ENCODE measurements at places on chromosomes 5 and 9.

- no peak for DNase-seq
These were observed 123.1 kb upstream of the FREM1 start for GRCh38 chr9:15033316-15033715.

- no peak for DNase-seq
These were observed 4.4 kb downstream of the SNAPC4 start for GRCh38 chr9:136395345-136396218.

DNA sequence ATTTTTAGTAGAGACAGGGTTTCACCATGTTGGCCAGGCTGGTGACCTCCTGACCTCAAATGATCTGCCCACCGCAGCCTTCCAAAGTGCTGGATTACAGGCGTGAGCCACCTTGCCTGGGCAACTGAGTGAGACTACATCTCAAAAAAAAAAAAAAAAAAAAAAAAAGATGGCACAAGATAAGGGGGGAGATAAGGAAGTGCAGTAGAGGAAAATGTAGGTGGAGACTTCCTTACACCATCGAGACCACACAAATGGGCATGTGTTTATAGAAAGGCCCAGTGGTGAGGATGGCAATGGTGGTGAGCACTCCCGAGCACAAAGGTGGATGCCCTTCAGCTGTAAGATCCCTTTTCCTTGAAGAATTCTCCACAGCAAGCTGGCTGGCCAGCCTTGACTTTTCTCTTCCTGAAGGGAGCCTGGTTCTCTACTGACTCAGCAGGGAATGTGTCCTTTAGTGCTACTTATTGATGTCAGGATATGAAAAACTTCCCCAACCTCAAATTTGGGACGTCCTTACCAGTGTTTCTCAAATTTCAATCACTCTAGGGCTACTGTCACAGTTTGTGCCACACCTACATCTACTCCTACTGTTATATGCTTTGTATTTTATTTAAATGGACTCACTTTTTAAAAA lies 28.2 kb downstream of the ERGIC1 start:
- DNase-seq, result no peak

GRCh38 chr5:21181609-21182125 lies 1193.7 kb upstream of the CDH18 start:
- no peak for DNase-seq

DNA sequence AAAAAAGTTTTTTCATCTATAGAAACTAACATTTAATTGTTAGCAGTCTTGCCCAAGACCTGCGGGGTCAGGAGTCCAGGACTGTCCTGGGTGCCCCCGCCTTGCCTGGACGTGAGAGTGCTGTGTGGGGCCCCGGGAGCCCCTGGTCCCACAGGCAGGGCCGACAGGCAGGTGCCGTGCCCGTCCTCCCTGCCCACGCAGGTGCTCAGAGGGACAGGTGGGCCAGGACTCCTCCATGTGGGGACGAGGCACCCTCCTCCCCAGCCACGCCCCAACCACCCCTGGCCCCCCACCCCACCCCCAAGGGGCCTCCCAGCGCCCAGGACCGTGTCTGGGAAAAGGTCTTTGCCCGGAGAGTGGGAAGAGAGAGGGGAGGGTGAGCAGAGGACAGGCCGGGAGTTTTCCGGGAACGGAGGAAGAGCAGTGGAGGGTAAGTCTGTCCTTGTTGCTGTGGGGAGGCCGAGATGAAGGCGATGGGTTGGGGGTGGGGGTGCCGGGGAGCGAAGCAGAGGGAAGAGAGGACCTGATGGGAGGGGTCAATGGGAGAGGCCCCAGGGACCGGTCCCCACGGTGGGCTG lies 2.7 kb upstream of the LCN12 start:
- no peak for DNase-seq

DNA sequence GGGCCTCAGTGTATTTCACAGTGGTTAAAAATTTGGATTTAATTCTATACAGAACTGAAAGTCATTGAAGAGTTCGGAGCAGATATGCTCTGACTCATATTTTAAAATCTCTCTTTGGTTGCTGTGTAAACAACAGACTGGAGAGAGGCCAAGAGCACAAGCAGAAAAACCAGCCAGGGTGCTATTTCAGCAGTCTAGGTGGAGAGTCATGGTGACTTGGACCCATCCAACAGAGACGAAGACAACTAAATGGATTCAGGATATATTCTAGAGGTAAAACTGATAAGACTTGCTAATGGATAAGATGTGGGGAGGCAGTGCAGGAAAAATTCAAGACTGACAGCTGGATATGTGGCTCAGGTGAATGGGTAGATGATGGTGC lies 168.9 kb downstream of the MAPKAP1 start:
- DNase-seq, result no peak

DNA sequence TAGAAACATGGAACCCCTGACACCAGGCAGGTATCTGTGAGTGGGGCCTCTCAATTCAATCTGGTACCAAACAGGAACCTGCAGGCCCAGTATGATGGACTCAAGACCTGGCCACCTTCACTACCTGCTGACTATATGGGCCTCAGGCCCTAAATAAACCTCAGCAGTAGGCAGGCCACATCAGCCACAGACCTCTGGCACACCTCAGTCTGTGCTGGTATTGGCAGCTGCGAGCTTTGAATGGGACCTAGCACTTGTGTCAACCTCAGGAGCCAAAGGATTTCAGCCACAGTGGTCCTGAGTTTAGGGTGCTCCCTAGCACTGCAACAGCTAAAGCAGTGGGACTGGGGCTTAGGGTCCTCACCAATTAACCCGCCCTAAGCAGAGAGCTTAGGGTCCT lies 325.5 kb downstream of the ZNF608 start:
- no peak for DNase-seq

DNA sequence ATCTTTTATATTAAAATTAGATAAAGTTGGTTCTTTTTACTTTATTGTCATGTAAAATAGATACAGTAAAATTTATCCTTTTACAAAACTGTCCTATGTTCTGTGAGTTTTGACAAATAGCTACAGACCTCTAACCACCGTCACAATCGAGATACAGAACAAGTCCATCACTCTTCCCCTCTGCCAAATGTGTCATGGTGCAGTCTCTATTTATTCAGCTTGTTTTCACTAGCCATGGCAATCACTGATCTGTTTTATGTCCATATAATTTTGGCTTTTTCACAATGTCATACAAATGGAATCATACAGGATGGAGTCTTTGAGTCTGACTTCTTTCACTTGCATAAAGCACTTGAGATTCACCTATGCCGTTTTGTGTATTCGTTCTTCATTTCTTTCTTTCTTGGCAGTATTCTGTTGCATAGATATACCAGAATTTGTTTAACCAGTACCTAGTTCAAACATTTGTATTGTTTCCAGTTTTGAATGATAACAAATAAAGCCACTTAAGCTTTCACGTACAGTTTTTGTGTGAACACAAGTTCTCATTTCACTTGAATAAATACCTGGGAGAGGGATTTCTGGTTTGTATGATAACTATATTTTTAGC lies 273.2 kb upstream of the MPDZ start:
- no peak for DNase-seq

DNA sequence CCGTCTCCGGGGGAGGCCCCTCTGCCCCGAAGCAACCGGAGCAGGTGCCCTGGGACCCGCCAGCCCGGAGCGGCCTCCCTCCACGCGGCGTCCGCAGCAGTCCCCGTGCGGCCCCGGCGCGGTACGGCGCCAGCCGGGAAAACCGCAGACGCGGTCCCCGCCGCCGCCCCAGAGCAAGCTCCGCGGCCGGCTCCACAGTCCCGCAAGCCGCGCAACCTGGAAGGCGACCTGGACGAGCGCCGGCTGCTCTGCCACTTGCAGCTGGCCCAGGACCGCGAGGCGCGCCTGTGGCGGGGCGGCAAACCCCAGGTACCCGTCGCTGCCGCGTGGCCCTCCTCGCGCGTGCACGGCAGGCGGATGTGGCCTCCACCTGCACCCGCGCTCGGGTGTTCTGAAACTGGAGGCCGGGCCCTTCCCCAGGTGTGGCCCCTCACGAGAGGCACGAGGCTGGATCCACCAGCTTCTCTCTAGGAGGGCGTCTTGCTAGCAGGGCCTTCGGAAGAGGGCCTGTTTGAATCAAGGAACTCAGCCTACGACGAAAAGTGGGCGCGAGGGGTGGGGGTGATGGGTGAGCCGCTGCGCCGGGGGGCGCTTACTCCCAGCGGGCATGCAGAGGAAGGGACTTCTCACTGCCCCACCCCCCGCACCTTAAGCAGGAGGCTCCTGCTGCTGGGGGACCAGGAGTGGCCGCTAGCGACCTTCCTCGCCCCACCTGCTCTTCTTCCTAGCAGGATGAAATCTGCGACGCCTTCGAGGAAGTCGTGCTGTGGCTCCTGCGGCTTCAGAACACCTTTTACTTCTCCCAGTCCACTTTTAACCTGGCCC lies 602 bp downstream of the CCNI2 start:
- no peak for DNase-seq

GRCh38 chr5:114435885-114436299 lies 74.0 kb downstream of the KCNN2 start:
- no peak for DNase-seq

All from cortex of kidney (tissue), 1 donor.